ENCODE measurements at places on chromosomes 16 and 17. TPM values are rescaled to one million over a fixed set of nuclear protein-coding genes. Genes with fewer than 3 reads are reported as not detected.

DNA sequence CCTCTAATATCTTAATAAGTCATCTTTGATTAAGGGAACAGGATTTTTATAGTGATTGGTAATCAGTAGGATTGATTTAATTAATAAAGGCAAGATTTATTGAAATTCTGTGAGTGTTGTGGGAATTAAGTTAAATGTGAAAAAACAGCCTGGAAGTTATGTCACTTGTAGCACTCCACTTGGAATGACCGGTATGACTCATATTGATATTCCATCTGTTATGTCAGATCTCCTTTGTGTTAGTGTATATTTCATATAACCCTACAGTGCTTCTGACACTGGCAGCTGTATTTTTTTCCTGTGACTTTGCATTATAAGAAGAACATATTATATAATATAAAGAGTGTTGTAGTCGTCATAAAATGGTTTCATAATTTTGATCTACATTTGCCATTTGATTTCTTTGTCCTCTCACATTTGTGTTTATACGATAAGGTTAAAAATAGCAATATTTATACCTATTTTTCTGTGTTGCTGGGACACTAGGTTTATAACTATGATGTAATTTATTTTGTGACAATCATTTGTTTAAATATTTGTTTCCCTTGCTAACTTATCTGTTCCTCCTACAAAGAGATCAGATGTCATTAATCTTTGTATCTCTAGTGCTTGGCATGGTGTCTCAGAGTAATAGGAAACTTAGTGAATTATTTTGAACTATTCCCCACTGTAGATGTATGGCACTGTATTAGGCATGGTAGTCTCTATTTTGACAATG lies 249.0 kb downstream of the BCAS3 start:
- DNase-seq: no peak
- H3K36me3 ChIP-seq: no peaks in the 10 kb centered on the region
- no peaks in the 10 kb centered on the region for H3K27me3 ChIP-seq

Gene C17orf50
- not detected for polyA plus RNA-seq

DNA sequence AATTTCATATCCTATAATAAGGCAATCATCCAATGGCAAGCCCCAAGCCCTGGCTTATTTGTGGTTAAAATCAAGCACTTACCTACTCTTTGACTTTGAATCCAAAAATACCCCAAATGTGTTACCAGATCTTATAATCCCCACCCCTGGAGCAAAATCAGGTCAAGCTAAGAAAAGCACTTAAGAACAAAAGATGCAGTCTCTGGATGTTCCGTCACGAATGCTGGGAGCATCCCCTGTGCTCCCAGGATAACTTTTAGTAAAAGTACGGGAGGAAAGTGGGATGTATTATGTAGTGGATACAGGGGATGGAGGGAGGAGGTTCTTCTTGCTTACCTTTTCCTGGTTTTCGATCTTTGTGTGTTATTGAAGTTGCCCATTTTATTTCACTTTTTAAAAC lies 29.5 kb downstream of the SHISA9 start:
- no peak overlapping the region for H3K27ac ChIP-seq
- H3K4me3 ChIP-seq: no peak overlapping the region
- no peaks in the 10 kb centered on the region for H3K4me1 ChIP-seq
- no peak for DNase-seq
- H3K27me3 ChIP-seq: no peaks in the 10 kb centered on the region

DNA sequence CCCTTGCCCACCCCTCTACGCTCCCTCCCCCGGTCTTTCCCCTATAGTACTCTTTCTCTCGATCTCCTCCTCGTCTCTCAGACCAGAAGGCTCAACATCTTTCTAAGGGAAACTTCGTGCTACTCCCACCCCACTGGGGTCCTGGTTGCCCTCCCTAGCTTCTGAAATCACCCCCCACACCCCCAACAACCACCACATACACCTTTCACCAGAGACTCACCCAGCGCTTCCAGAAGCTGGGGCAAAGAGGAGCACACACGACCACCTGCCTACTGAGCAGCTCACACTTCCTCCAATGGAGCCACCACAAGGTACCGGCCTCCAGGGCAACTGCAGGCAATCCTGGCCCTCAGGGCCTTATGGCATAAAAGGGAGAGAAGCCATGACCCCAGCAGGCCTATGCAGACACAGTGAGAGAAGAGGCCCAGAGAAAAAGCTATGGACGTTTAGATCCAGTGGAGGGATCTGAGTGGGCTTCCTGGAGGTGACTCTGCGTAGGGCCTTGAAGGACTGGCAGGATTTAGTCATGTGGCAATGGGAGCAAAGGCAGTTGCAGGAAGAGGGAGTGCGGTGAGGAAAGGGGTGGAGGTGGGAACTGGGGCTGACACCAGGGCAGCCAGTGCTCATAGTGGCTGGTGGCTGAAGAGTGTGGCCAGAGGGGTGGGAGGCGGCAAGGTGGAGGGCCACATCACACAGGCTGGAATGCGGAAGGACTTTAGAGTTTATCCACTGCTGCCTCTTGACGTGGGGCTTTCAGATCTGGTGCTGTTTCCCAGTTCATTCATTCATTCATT lies 12.1 kb upstream of the TMEM92 start:
- H3K36me3 ChIP-seq: no peaks in the 10 kb centered on the region
- no peaks in the 10 kb centered on the region for H3K4me1 ChIP-seq

DNA sequence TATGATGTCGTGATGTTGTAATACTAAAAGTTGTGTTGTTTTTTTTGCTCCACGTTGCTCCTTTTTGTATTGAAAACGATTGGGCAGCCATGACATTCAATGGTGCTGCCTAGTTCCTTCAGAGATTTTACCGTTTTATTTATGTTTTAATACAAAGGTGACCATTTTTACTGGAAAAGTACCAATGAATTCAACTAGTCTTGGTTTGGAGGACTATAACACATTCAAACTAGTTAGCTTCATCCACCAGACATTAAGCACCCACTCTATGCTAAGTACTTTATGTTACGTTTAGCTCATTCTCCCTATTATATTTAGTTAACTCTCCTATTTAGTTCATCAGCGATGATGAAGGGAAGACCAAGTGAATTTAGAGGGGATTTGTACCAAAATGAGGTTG lies 116.6 kb upstream of the TBX2 start:
- H3K36me3 ChIP-seq: no peaks in the 10 kb centered on the region
- H3K4me1 ChIP-seq: peaks cover 9% of the 10 kb centered on the region
- no peak for DNase-seq

GRCh38 chr16:50603206-50604064 lies 55.2 kb downstream of the NKD1 start:
- H3K27ac ChIP-seq: no peak overlapping the region
- H3K4me3 ChIP-seq: no peak overlapping the region
- H3K4me1 ChIP-seq: peaks cover 3% of the 10 kb centered on the region
- H3K36me3 ChIP-seq: no peaks in the 10 kb centered on the region
- no peak for DNase-seq
- no peaks in the 10 kb centered on the region for H3K27me3 ChIP-seq

DNA sequence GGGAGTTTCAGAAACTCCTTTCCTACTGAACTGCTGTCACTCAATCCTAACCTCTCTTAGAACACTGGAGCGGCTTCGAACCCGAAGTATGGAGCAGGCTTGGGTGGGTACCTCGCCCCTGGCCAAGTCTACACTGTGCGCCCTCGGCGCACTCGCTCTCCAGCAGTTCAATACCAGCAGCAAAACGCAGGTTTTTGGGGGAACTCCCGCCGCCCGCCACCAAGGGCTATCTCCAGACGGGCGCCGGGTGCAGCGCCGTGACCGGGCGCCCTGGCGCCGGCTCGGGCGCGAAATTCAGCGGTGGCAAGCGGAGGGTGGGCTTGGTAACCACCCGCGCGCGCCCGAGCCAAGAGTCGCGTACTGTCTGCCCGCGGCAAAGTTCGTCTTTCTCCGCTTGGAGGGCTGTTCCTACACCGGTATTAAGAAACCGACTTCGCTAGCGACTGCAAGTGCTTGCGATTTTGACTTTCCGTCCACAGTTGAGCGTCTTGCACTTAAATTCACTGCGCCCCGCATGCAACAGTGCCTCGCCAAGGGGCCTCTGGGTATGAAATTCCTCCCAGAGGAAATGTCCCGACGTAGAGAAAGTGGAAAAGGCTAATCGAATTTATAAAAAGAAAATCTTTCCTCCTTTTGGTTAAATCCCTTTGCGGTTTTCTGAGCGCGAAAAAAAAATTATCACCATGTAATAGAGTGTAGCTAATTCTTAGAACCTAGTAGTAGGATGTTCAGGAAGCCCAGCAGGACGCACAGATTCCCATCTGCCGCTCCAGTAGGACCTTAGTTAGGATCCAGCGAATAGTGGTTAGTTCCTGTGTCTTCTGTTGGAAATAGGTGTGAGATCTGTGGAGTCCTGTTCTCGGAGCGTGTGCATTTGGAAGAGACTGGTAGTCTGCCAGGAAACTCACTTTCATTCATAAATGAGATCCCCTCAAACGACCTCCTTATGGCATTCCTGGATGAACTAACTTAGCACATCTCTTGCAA lies 5.0 kb upstream of the SALL1 start:
- H3K4me3 ChIP-seq: no peak overlapping the region
- H3K4me1 ChIP-seq: no peaks in the 10 kb centered on the region
- H3K27me3 ChIP-seq: peaks cover 3% of the 10 kb centered on the region
- no peak overlapping the region for H3K27ac ChIP-seq

Gene CD300LB
- polyA plus RNA-seq: not detected

DNA sequence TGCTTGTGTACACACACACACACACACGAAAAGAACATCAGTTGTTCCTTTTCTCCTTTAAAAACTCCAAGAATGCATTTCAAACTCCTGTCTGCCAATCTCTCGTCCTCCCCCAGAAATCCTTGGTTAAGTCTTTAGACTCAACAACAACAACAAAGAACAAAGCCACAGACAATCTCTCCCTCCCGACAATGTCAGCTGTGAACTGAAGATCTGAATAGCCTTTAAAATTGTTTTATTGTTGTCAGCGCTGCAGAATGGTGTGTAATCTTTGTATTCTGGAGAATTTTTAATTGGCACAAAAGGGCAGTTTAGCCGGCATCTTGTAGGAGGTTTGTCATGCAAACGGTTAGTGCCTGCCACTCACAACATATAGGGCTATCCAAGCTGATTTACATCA lies 219.5 kb downstream of the MSI2 start:
- DNase-seq: no peak
- no peaks in the 10 kb centered on the region for H3K27me3 ChIP-seq
- no peak overlapping the region for H3K4me3 ChIP-seq
- no peak overlapping the region for H3K27ac ChIP-seq
- H3K36me3 ChIP-seq: peaks cover 6% of the 10 kb centered on the region

Gene VASN
- polyA plus RNA-seq: 0.18 TPM

DNA sequence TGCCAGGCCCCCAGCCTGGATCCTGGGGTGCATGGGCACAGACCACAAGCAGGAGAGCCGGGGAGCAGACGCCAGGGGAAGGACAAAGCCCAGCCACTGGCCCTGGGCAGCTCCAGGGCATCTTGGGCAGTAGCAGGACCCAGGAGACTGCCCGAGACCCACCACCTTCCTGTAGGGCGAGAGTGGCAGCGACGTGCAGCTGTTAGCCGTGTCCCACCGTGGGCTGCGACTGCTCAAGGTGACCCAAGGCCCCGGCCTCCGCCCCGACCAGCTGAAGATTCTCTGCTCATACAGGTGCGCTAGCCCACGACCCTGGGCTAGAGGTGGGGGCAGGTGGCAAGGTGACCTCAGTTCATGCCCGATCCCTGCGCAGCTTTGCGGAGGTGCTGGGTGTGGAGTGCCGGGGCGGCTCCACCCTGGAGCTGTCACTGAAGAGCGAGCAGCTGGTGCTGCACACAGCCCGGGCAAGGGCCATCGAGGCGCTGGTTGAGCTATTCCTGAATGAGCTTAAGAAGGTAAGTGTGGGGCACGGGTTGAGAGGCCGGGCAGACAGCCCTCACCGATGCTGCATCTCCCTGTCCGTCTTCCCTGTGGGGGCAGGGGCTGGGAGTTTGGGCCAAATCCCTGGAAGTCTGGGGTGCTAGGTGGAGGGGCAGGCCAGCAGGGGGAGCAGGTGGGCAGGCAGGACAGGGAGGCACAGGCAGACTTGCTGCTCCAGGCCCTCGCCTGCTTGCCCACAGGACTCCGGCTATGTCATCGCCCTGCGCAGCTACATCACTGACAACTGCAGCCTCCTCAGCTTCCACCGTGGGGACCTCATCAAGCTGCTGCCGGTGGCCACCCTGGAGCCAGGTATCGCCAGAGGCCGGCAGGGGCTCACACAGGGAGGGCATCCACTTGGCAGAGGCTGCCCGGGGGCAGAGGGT lies 13.5 kb upstream of the SMIM5 start:
- no peak for DNase-seq
- no peak overlapping the region for H3K27ac ChIP-seq
- H3K4me1 ChIP-seq: no peaks in the 10 kb centered on the region
- no peaks in the 10 kb centered on the region for H3K27me3 ChIP-seq
- no peak overlapping the region for H3K4me3 ChIP-seq

DNA sequence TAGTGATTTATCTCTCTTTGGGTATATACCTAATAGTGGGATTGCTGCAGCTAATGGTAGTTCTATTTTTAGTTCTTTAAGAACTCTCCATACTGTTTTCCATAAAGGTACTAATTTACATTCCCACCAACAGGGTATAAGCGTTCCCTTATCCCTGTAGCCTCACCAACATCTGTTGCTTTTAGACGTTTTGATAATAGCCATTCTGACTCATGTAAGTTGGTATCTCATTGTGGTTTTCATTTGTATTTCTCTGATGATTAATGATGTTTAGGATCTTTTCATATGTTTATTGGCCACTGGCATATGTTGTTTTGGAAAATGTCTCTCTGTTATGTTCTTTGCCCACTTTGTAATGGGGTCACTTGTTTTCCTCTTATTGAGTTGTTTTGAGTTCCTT lies 88.5 kb upstream of the ZNF267 start:
- H3K36me3 ChIP-seq: no peaks in the 10 kb centered on the region
- DNase-seq: no peak
- H3K4me3 ChIP-seq: no peak overlapping the region

Gene ABCC11
- polyA plus RNA-seq: 0.05 TPM

Gene AIPL1
- polyA plus RNA-seq: not detected

DNA sequence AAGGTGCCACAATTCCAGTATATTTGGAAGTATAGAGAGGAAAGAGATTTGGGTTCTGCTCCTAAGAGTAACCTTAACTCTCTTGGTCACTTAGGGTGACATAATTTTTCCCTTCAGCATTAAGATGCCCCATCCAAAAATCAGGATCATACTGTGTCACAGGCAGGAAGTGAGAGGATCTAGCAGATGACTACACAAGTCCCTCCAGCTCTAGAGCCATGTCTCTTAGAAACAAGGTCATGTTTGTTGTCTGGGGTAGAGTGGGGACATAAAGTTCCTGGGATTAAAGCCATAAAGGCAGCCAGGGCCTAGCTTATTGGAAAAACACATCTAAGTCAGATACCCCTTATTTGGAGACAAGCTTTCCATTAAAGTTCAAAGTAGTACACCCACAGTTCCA lies 2.7 kb downstream of the CCL8 start:
- H3K27me3 ChIP-seq: 0 out of 2 replicates have a peak, but pooled peaks cover 3% of the 10 kb centered on the region
- no peaks in the 10 kb centered on the region for H3K4me1 ChIP-seq
- H3K4me3 ChIP-seq: no peak overlapping the region
- no peak overlapping the region for H3K27ac ChIP-seq
- no peak for DNase-seq

All from GM12878 (cell line).